GM23338 (cell line): ENCODE measurements at places on chromosomes 11 and 22.

GRCh38 chr11:125170510-125171031 is 6.0 kb downstream of the PKNOX2 start:
- peak; percentile 54 for DNase-seq
- peaks cover 49% of the 10 kb centered on the region for H3K4me1 ChIP-seq
- H3K4me3 ChIP-seq, result peak overlapping the region; percentile 37; the same call in 1 of the 2 replicates
- H3K27ac ChIP-seq, result no peak overlapping the region
- peaks cover 62% of the 10 kb centered on the region for H3K27me3 ChIP-seq
- no peaks in the 10 kb centered on the region for H3K36me3 ChIP-seq

GRCh38 chr22:23688121-23688520 is 2.7 kb upstream of the RGL4 start:
- H3K4me3 ChIP-seq, result no peak overlapping the region
- H3K27me3 ChIP-seq, result no peaks in the 10 kb centered on the region
- peaks cover 4% of the 10 kb centered on the region; the same call in 1 of the 2 replicates for H3K36me3 ChIP-seq
- no peak overlapping the region for H3K27ac ChIP-seq
- H3K4me1 ChIP-seq, result no peaks in the 10 kb centered on the region
- DNase-seq, result no peak

- no peaks in the 10 kb centered on the region for H3K4me1 ChIP-seq
- no peak within 1 kb of the TSS for H3K27ac ChIP-seq
- peaks cover 84% of the 10 kb centered on the region for H3K27me3 ChIP-seq
- no peaks in the 10 kb centered on the region for H3K36me3 ChIP-seq
- DNase-seq, result no peak
- H3K4me3 ChIP-seq, result no peak within 1 kb of the TSS
These were observed at the start of gene IGLL5 for GRCh38 chr22:22887621-22888503. Gene IGLL5, plus strand, starts transcription at chr22:22887816. Its CDS starts 238 bp downstream, at chr22:22888054.

DNA sequence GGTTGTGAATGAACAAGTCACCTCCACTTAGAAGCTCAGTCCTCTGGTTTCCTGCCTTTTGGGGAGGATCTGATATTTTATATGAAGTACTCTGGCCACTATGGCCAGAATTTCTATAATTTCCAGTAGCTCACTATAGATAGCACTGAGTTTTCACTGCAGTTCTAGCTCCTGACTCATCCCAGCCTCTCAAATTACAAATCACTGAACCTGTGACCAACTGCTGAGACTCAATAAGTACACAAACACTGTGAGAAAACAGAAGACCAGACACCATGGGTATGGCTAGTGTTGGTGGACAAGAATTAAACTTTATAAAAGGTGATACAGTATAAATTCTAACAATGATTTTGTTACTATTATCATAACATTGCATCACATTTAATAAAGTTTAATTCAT is 47.1 kb upstream of the UCP3 start:
- no peak for DNase-seq
- H3K27me3 ChIP-seq, result no peaks in the 10 kb centered on the region
- H3K4me1 ChIP-seq, result no peaks in the 10 kb centered on the region
- no peaks in the 10 kb centered on the region for H3K36me3 ChIP-seq

- H3K36me3 ChIP-seq, result no peaks in the 10 kb centered on the region
- H3K27me3 ChIP-seq, result peaks cover 39% of the 10 kb centered on the region
- peak overlapping the region; percentile 75 for H3K4me3 ChIP-seq
- DNase-seq, result peak; percentile 29
These were observed 600 bp upstream of the GPR83 start for GRCh38 chr11:94401773-94402265.

DNA sequence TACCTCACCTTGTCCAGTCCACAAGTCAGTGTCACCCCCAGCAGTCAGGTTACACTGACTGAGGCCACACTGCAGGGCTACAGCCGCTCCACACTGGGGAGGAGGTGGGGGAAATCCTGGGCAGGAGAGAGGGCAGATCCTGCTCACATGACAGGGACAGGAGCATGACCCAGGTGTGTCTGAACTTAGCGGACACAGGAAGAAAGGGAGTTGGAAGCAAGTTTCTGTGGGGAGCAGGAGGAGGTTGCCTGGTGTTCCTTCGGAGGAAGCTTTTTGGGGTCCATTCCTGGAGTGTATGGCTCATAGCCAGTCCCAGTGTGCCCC is 5.9 kb downstream of the MMP11 start:
- H3K4me1 ChIP-seq, result no peaks in the 10 kb centered on the region
- DNase-seq, result no peak
- no peak overlapping the region for H3K4me3 ChIP-seq
- H3K27ac ChIP-seq, result no peak overlapping the region

DNA sequence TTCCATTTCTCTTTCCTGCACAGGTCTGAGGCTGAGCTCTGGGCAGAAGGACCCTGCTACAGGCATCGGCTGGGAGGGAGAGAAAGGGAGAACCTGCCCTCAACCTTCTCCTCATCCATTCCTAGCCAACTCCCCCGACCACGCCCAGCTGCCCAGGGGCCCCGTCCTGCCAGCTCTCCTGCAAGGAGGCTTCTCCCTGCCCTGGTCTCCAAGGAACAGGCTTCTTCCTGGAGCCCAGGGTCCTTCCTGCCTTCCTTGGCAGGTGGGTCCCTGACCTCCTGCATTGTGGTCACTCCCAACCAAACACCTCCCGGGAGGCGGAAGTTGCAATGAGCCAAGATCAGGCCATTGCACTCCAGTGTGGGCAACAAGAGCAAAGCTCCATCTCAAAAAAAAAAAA is 12.5 kb upstream of the HMOX1 start:
- no peak for DNase-seq
- H3K4me3 ChIP-seq, result no peak overlapping the region
- H3K4me1 ChIP-seq, result peaks cover 17% of the 10 kb centered on the region
